ENCODE measurements at places on chromosomes 2 and 18. TPM values are rescaled to one million over a fixed set of nuclear protein-coding genes. Genes with fewer than 3 reads are reported as not detected.

The SERPINB4 gene
- total RNA-seq, result not detected

The HOXD11 gene
- not detected for total RNA-seq

The CFAP221 gene
- total RNA-seq, result not detected

The HAAO gene
- not detected for total RNA-seq

The CDH19 gene
- total RNA-seq, result not detected

The MBOAT2 gene
- 8.3 TPM for total RNA-seq

The XDH gene
- not detected for total RNA-seq

The SPEG gene
- total RNA-seq, result 1.4 TPM

The SPATA3 gene
- not detected for total RNA-seq

The FOSL2 gene
- 72.5 TPM for total RNA-seq

The ABHD1 gene
- total RNA-seq, result not detected

The ZNF236 gene
- total RNA-seq, result 12.7 TPM

The NCL gene
- total RNA-seq, result 152 TPM

The SCYGR3 gene
- not detected for total RNA-seq

The ARHGAP25 gene
- 5.2 TPM for total RNA-seq

The EVA1A gene
- total RNA-seq, result 41.2 TPM

The DRC1 gene
- 0.33 TPM for total RNA-seq

The ELMOD3 gene
- 18.6 TPM for total RNA-seq

The PKDCC gene
- 3.9 TPM for total RNA-seq

The FAM237A gene
- total RNA-seq, result not detected

The RGPD4 gene
- total RNA-seq, result not detected

The HOXD1 gene
- 16.6 TPM for total RNA-seq

The C2orf42 gene
- 18.6 TPM for total RNA-seq

The RAB6C gene
- total RNA-seq, result not detected

The NGEF gene
- 0.10 TPM for total RNA-seq

The ACMSD gene
- total RNA-seq, result not detected

The NAB1 gene
- 31.4 TPM for total RNA-seq
